ENCODE measurements at places on chromosomes 2 and 18.
A peak's percentile ranks its signal among the peaks of the same experiment; 100 is the strongest.

DNA sequence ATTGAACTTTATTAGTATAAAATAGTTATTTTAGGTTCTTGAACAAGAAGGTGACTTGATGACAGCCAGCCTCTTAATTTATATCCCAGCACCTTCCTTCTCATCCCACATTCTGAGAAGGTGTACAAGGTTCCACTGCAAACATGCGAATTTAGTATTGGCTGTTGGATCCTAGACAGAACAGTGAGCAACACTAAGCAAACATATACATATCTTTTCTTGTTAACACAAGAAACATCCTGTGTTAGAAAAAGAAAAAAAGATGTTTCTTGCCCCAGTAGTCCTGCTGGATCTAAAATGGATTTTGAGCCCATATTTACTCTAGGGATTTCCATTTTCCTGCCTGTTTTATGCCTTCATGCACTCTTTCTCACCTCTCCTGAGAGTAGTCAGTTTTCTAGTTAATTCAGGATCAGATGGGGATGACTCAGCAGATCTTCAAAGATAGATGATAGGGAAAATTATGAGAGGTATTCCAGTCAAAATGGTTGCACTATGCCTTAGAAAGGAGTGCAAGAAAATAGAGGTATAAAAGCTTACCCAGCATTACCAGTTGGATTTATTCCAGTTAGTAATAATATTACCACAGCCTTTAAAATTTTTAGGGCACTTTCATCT lies 336.5 kb downstream of the MEIS1 start:
- no peak for DNase-seq

DNA sequence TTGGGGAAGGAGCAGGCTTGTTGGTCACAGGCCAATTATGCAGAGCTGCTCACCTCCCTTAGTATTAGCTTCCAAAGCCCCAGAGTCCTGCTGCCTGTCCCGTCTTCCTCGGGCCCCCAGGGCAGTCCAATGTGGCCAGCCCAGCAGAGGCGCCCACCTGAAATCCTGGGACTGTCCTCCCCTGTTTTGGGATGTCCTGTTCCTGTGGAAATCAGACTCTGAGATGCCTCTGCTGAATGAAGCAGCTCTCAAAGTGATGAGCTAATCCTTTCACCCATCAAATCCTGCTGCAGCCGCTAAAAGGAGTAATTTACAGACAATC lies 105.3 kb downstream of the CABLES1 start:
- no peak for DNase-seq

- DNase-seq = peak; percentile 30
Measured at GRCh38 chr2:96407041-96407918, 71.7 kb downstream of the NCAPH start.

DNA sequence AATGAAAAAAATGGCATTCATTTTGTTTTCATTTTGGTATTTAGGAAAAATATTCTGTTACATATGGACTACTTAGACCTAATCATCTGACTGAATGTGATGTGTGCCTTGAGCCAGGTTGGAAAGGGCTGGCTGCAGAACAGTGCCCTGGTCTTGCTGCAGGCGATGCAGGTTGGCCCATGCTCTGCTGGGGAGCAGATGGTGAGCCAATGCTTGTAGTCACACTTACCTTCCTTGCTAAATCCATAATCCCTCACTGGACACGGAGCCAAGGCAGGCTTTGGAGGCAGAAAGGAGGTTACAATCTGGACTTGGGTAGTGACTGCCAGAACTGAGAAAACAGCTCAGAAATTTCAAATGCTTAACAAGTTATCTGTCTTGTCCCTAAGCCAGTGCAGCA lies 228.7 kb downstream of the ARHGAP15 start:
- no peak for DNase-seq

GRCh38 chr18:55396267-55396905 lies 191.6 kb downstream of the TCF4 start:
- DNase-seq = no peak

DNA sequence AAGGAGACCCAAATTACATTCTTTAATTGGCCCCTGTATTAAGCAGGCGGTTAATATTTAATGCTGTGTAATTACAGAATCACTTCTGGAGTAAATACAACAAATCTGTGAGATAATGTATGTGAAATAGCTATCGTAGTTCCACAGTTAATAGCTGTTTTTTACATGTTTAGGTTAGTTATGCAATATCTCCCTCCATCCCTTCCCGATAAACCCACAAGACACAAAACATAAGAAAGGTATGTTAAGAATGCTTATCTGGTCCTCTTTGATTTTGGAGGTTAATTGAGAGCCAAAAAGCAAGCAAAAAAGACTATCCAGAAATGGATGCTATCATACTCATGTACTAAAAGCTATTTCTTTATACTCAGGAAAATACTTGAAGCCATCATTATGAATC lies 49.1 kb downstream of the ZNF638 start:
- no peak for DNase-seq

DNA sequence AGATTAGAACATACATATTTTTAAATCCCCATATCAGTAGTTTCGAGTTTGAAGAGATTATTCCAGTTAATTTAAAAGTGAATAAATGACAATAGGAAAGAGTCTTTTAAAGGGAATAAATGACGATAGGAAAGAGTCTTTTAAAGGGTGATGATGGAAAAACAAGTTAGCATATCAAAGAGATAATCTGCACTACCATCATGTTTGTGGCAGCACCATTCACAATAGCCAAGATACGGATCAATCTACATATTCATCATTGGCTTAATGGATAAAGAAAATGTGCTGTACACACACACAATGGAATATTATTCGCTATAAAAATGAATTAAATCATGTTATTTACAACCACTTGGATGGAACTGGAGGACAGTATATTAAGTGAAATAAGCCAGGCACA lies 15.0 kb downstream of the ATG16L1 start:
- DNase-seq = no peak

DNA sequence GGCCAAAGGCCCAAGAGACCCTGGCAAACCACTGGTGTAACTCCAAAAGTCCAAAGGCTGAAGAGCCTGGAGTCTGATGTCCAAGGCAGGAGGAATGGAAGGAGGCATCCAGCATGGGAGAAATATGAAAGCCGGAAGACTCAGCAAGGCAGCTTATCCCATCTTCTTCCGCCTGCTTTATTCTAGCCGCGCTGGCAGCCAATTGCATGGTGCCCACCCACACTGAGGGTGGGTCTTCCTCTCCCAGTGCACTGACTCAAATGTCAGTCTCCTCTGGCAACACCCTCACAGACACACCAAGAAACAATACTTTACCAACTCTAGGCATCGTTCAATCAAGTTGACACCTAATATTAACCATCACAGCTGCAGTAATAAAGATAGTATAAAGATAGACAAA lies 34.1 kb downstream of the MAPK4 start:
- no peak for DNase-seq

- DNase-seq = no peak
Measured at GRCh38 chr18:6423289-6423688, 8.6 kb upstream of the L3MBTL4 start.

GRCh38 chr2:118841828-118842461 lies 5.5 kb downstream of the EN1 start:
- no peak for DNase-seq

- DNase-seq = no peak
Measured at GRCh38 chr2:3536682-3537632, 17.6 kb upstream of the ADI1 start.

GRCh38 chr18:79980585-79980984 lies 7.8 kb downstream of the TXNL4A start:
- no peak for DNase-seq

DNA sequence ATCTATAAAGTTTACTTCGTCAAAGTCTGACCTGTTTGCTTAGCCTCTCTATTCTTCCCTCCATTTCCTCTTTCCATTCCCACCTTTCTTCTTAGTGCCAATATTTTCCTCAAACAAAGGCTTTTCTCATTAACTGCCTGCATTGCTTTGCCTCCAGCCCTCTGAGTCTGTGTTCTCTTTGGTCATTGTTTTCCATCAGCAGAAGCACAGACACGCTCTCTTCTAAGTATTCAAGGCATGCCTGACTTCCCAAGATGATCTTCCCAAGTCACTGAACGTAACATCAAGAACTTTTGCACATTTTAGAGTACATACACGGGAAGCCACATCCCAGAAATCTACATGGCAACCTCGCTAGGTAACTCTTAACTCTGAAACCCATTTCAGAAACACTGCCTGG lies 32.6 kb upstream of the ANXA4 start:
- no peak for DNase-seq

GRCh38 chr2:201128933-201129505 lies 13.1 kb downstream of the CFLAR start:
- no peak for DNase-seq

DNA sequence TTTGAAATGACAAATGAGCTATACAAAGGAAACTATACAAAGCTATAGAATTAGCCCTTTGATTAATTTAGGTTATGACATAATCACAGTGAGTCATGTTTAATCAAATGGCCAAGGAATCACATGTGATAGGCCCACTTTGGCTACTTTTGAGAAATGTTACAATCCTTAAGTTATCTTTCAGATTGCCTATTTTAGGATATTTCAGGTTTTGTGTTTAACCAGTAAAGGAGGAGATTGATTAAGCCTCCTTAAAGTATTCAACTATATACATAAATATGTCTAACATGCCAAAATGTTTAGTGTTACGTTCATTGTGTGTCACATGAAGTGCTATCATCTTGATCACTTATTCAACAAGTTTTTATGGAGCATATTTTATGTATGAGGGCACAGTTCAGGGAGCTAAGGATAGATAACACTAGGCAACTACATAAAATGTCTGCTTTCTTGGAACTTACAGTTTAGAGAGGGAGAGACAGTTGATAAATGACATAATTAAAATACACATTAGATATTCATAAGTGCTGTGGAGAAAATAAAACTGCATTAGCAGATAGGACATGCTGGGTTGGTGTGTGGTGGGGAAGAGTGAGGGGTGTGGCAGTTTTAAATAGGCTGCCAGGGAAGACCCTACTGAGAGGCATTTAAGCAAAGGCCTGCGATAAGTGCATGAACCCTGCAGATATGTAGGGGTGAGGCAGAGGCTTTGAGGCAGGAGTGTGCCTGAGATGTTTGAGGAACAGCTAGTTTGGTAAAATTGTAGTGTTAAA lies 77.2 kb downstream of the LTBP1 start:
- DNase-seq = no peak

- no peak for DNase-seq
Measured at GRCh38 chr2:158411748-158412147, 44.8 kb downstream of the CCDC148 start.

GRCh38 chr2:241096979-241097378 lies 5.1 kb downstream of the MTERF4 start:
- DNase-seq = no peak

DNA sequence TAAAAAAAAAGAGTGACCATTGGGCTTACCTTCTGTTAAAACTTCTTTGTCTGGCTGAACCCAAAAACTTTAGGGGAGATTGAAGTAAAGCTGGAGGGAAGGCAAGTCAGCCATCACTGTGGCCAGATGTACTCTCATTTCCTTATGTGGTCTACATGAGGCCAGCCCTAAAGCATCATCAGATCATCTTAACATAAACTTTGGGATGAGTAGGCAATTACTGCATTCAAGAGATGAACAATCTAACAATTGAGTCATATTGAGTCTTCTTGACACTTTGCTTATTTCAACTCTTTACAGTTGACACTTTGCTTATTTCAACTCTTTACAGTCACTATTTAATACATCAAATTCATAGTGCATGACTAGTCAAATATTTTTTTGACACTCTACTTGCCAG lies 155.6 kb downstream of the QPCT start:
- no peak for DNase-seq

DNA sequence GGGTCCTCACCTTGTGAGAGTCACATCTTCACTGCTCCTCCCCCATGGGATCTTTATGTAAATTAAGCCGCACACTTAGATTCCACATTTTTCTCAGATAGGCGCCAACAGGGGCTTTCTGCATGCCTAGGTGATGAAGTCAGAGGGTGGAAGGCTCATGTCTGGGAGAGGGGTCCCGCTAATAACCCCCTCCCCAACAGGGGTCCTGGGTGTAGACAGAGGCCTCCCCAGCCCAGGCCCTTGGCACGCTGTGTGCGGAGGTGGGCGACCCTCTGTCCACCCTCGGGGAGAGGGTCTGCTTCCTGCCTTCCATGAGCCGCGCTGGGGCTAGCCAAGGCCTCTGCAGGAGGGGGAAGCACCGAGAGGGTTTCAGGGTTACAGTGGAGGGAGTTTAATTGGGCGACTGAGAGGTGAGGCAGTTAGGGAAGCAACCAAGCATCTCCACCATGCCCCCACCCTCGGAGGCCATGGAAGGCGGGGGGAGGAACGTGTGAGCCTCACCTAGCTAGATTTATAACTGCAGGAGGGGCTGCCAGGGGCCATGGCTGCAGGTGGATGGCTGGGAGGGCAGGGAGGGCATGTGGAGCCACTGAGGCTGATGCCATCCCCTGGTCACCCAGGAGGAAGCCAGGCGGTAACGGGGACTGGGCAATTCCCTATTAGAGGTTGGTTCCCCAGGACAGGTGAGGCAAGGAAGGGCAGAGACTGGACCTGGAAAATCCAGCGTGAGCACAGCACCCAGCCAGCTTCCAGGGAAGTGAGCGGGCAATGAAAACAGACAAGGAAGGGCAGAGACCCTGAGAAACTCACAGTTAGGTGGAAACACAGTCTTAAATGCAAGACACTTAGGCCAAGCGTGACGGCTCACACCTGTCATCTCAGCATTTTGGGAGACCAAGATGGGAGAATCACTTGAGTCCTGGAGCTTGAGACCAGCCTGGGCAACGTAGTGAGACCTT lies 7.7 kb upstream of the PXDN start:
- DNase-seq = no peak

DNA sequence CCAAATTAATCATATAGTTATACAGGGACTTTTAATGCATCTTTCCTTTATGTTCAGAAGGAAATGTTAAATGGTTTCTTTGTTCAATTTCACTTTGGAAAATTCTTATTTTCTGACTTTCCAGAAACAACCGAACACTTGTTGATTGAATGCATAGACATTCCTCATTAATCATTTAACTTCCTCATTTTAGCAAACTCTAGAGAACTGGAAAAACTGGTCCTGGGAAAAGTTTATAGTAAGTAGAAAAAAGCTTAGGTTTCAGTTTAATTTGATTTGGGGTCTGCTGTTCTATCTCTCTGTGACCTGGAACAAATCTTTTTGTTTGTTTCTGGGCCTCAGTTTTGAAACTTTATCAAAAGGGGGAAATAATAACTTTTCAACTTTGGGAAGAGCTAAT lies 320.4 kb downstream of the CMPK2 start:
- no peak for DNase-seq

Data from stimulated activated CD8-positive, alpha-beta memory T cell treated with anti-CD3 and anti-CD28 coated beads, Interleukin-4, amount 100 ng/mL, for 1 hour (primary cell).